ENCODE measurements at places on chromosomes 11 and 22.

DNA sequence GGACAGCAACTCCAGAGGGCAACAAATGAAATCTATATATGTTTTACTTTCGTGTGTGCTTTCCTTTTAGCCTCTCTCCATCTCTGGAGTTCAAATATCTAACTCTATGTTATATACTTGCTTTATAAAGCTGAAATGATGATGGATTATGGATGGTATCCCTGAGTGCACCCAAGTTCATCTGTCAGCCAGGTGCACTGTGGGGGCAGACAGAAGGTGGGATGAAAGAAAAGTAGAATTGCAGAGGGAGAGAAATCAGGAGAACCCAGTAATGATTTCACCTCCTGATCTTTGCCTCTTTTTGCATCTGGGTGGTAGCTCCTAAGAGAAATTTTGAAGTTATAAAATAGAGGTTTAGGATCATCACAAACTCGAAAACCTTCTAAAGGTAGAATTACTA lies 2.4 kb downstream of the MUC15 start:
- DNase-seq = no peak

DNA sequence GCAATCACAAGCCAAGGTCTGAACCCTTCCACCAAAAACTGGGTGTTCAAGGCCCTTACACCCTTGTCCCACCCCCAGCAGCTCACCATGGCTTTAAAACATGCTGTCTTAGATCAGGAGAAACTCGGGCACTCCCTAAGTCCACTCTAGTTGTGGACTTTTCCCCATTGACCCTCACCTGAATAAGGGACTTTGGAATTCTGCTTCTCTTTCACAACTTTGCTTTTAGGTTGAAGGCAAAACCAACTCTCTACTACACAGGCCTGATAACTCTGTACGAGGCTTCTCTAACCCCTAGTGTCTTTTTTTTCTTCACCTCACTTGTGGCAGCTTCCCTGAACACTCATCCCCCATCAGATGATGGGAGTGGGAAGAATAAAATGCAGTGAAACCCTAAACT lies 15.0 kb downstream of the HTR3A start:
- DNase-seq = no peak

- no peak for DNase-seq
These were observed 50.7 kb downstream of the SHISAL1 start for GRCh38 chr22:44261861-44262595.

GRCh38 chr11:104343578-104343977 lies 179.6 kb upstream of the PDGFD start:
- DNase-seq = no peak

GRCh38 chr11:127236776-127237175 lies 236.2 kb upstream of the KIRREL3 start:
- no peak for DNase-seq

DNA sequence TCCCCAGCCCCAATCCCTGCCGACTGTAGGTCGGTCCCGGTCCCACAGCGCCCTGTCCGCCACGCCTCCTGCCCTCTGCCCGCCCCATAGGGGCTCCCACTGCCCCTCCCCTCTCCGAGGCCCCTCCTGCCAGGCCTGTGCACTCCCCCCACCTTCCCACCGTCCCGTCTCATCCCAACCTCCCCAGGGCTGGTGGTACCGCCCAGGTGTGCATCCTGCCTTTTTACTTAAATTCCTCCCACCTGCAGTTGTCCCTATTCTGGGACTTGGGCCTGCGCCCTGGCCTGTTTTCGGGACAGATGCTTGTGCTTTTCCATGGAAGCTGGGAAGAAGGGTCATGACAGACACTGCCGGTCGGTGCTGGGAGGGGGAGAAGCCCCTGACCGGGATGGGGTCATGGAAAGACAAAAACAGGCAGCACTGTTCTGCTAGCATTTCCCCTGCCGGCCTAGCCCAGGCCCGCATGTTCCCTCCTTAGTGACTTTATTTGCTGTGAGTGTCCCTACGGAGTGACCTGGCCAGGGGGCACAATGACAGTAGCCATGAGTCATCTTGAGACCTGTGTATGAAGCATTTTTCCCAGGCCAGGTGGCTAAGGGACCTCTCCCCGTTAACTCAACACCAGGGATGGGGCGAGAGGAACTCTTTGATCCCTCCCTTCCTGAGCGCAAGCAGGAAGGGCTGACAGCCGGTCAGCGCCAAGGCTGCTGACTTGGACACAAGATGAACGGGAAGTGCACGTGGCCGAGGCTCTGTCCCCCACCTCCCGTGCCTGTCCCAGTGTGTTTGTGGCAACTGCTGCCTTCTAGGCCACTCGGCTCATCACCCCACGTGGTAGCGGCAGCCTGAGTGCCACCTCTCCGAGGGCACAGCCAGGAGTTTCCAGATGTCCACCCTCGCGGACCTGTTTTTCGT lies 7.1 kb downstream of the TBX1 start:
- DNase-seq = no peak

- no peak for DNase-seq
These were observed 941 bp downstream of the CLCF1 start for GRCh38 chr11:67372321-67372992.
